Type B pancreatic cell (in vitro differentiated cells): ENCODE measurements at places on chromosomes 2 and 18.

- no peaks in the 10 kb centered on the region for H3K27me3 ChIP-seq
- no peak overlapping the region for H3K4me3 ChIP-seq
- DNase-seq, result no peak
- peaks cover 4% of the 10 kb centered on the region for H3K4me1 ChIP-seq
Measured at GRCh38 chr2:24539258-24539657, 48.2 kb downstream of the NCOA1 start.

GRCh38 chr2:177484180-177484795 lies 91.7 kb downstream of the AGPS start:
- no peaks in the 10 kb centered on the region for H3K27me3 ChIP-seq
- H3K4me3 ChIP-seq, result no peak overlapping the region
- H3K36me3 ChIP-seq, result peaks cover 26% of the 10 kb centered on the region
- no peak for DNase-seq
- H3K27ac ChIP-seq, result no peak overlapping the region

- H3K27ac ChIP-seq, result peak overlapping the region; percentile 46
- H3K4me3 ChIP-seq, result no peak overlapping the region
- H3K36me3 ChIP-seq, result peaks cover 4% of the 10 kb centered on the region
- H3K4me1 ChIP-seq, result peaks cover 56% of the 10 kb centered on the region
- no peaks in the 10 kb centered on the region for H3K27me3 ChIP-seq
Measured at GRCh38 chr18:7064346-7064745, 53.3 kb downstream of the LAMA1 start.

DNA sequence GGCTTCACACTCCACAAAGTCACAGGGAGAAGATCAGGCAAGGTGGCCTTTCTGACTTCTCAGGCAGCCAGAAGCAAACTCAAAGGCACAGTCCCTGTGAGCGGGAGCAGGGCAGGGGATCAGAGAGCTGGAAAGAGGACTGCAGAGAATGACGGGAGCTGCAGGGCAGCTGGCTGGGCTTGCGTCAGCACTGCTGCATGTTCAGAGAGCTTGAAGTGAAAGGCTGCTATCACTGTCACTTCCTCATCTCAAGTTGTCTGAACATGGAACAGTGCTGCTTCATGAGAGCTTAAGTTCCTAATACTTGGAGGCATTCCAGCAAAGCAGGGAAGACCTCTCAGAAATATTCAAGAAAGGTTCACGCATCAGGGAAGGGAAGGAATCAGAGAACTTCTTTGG lies 20.4 kb downstream of the TGFBRAP1 start:
- peaks cover 10% of the 10 kb centered on the region for H3K36me3 ChIP-seq
- no peaks in the 10 kb centered on the region for H3K27me3 ChIP-seq
- H3K4me3 ChIP-seq, result no peak overlapping the region
- no peaks in the 10 kb centered on the region for H3K4me1 ChIP-seq
- no peak for DNase-seq

DNA sequence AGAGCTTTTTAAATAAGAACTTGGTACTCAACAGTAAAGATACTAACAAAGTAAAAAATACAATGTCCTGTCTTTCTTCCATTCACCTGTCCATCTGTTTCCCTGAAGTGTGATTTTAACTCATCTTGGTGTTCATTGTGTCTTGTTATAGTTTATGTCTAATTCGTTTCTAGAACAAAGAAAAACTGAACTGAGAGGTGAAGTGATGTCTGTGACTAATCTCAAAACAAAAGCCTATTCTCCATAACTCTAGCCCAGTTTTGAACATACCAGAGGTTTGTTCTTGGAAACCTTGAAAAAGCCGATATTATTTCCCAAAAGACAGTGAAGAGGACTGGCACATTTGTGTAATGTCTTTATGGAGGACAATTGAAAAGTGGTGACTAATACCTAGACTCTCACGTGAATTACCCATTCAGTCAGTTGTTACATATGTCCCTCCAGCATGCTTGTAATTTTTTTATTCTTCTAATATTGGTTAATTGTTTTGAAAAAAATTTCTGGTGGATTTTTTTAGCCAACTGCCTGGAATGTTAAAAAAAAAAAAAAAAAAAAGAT lies 725.8 kb downstream of the SATB2 start:
- no peak for DNase-seq
- H3K4me1 ChIP-seq, result no peaks in the 10 kb centered on the region
- H3K4me3 ChIP-seq, result no peak overlapping the region
- H3K27ac ChIP-seq, result no peak overlapping the region
